ENCODE measurements at places on chromosomes 4 and X. TPM values are rescaled to one million over a fixed set of nuclear protein-coding genes. Genes with fewer than 3 reads are reported as not detected.

- DNase-seq, result no peak
Observed at GRCh38 chr4:37641886-37642849, 44.0 kb downstream of the RELL1 start.

DNA sequence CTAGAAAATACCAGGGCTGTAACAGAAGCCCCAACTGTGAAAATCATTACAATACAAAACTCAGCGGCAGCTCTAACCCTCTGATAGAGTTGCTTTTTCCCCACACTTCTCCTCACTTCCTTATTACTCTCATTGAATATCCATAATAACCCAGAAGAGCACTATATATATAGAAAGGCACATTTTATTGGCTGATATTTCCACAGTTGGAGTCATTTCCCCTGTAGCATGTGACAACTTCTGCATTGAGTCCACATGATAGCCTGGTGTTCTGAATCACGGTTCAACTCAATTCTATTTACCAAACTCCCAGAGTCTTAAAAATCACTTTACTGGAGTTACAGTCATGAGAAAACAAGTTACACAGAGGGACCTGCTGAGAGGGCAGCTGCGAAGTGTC, 46.6 kb upstream of the NWD2 start:
- DNase-seq, result no peak

The AKAP4 gene
- total RNA-seq, result not detected

DNA sequence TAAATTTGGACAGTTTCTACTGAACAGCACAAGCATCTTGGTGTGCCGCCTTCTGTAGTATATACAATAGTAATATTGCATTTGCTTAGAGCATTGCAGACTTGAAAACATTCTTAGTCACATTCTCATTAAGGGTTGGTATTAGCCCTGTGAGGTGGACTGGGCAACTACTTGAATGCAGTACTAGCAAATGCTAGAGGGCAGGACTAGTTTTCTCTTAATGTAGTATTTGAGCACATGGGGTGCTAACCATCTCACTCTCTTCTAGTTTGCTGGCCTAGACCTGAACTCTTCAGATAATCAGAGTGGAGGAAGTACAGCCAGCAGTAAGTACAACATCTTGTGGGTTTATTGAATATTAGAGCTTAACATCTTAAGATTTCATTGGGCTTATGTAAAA, 3.2 kb downstream of the DDX3X start:
- DNase-seq, result no peak

- DNase-seq, result no peak
Observed at GRCh38 chr4:54959131-54959530, 166.3 kb downstream of the KDR start.

The TCP11X2 gene
- total RNA-seq, result 0.10 TPM

The SPOCK3 gene
- total RNA-seq, result 0.07 TPM

The RNF212 gene
- not detected for total RNA-seq

The HTRA3 gene
- total RNA-seq, result 0.20 TPM

GRCh38 chrX:132483951-132484350, 4.9 kb downstream of the MBNL3 start:
- DNase-seq, result no peak

- DNase-seq, result no peak
Observed at GRCh38 chr4:92952426-92952825, 648.7 kb downstream of the GRID2 start.

The MAGEE2 gene
- not detected for total RNA-seq

GRCh38 chrX:138756234-138756633, 44.7 kb upstream of the FGF13 start:
- DNase-seq, result peak; percentile 66

- DNase-seq, result peak; percentile 39
Observed at GRCh38 chr4:3688018-3688998, 77.9 kb upstream of the ADRA2C start.

DNA sequence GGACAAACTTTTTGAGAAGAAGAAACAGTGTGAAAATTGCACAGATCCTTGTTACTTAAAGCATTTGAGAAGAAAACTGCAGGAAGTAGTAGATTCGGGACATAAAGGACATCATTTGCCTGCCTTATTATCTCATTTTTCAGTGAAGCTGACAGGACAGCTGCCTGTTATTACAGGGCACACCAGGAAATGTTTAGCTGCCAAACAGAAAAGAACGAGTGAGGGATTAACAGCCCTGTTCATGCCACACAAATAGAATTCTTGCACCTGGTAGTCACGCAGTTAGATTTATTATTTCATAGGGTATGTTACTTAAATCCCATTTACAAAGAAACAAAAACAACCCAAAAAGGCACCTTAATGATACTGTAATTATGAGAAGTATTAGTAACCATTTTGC, 100.6 kb downstream of the CHIC2 start:
- no peak for DNase-seq

- DNase-seq, result peak; percentile 66
Observed at GRCh38 chr4:173318648-173319211, 15.4 kb downstream of the HMGB2 start.

GRCh38 chrX:69896046-69896445, 153.7 kb downstream of the AWAT2 start:
- DNase-seq, result no peak

The CT47B1 gene
- total RNA-seq, result not detected

The MSX1 gene
- total RNA-seq, result 34.9 TPM

The PDLIM3 gene
- 16.3 TPM for total RNA-seq

The MAGEC3 gene
- total RNA-seq, result not detected

GRCh38 chrX:46649421-46650260, 76.1 kb downstream of the CHST7 start:
- DNase-seq, result no peak

GRCh38 chr4:91909963-91910362, 393.8 kb upstream of the GRID2 start:
- DNase-seq, result peak; percentile 1

The USP17L15 gene
- not detected for total RNA-seq

DNA sequence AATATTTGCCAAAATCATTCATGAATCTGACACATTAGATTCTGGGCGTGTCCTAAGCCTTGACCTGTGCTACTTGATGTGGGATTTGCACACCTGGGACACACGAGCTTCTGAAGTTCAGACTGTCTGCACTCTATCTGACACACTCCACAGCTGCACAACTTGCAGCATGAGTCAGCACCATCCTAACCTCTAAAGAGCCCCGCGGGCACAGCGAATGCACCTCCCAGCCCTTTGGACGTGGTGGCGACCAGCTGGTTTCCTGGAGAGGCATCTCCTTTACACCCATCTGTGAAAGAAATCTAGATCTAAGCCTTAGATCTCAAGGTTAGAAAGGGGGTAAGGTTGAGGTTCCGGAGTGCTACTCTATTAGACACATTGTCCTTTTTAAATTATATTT, 69.2 kb downstream of the SORBS2 start:
- DNase-seq, result peak; percentile 50

The DCLK2 gene
- 5.2 TPM for total RNA-seq

The EGF gene
- 2.0 TPM for total RNA-seq

DNA sequence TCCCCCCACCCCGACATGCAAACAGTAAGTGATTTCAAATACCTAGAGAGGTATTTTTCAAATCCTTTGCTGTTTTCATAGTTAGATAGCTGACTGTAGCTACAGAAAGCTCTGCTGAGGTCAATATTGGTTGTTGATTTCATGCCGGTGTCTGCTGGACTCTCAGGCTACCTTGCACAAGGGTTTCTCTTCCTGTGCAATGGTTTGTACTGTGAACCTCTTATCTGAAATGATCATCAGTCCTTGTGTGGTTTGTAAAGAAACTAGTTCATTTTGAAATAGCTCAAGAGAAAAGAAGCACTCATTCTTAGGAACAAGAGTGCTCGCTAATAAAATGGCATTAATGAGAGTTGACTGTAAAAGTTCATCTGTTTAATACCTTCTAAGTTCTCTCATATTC, 2.1 kb downstream of the MTM1 start:
- DNase-seq, result no peak

GRCh38 chr4:180923486-180923885, 1319.7 kb upstream of the TENM3 start:
- DNase-seq, result peak; percentile 26

DNA sequence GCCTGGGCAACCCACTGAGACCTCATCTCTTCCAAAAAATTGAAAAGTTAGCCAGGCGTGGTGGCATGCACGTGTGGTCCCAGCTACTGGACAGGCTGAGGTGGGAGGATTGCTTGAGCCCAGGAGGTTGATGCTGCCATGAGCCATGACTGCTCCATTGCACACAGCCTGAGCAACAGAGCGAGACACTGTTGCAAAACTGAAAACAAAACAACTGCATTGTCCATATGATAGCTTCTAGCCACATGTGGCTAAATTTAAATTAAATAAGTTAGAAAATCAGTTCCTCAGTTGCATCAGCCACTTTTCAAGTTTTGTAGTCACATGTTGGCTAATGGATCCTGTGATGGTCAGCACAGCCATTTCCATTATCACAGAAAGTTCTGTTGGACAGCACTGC, 67.9 kb downstream of the GAB1 start:
- no peak for DNase-seq

Data from HT1080 (cell line).